Bone marrow (tissue), 2 donors: ENCODE measurements at places on chromosomes 6 and 20.

DNA sequence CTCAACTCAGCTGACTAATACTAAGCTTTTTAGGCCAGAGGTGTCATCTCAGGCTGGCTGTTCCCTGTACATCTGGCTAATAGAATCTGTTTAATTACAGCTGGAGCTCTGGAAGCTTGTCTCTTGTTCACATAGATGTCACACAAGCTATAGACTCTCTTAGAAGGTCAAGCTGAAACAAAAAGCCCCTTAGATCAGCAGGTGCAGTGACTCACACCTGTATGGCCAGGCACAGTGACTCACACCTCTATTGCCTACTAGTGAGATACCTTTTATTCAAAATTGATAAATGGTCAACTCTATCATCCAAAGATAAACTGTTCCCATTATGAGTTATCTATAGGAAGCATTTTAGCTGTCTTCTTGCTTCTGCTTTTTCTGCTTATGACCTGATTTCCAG is 29.9 kb upstream of the MTHFD1L start:
- no peak for DNase-seq

GRCh38 chr6:113944701-113945100 is 26.2 kb downstream of the HDAC2 start:
- no peak for DNase-seq

- DNase-seq, result no peak
Observed at GRCh38 chr6:7451326-7451725, 61.7 kb downstream of the RIOK1 start.

- DNase-seq, result no peak
Observed at GRCh38 chr6:128446497-128446896, 73.9 kb downstream of the PTPRK start.

- no peak for DNase-seq
Observed at GRCh38 chr20:38680500-38681306, 43.6 kb upstream of the SLC32A1 start.

- DNase-seq, result no peak
Observed at GRCh38 chr20:58579069-58579818, 64.0 kb upstream of the APCDD1L start.

GRCh38 chr6:2594868-2595267 is 155.9 kb downstream of the MYLK4 start:
- no peak for DNase-seq

GRCh38 chr6:43922426-43923375 is 152.7 kb downstream of the VEGFA start:
- DNase-seq, result no peak
